CD4-positive, alpha-beta T cell treated with Interleukin-21 for 1 hour (primary cell): ENCODE measurements at places on chromosomes 7 and 10.

- DNase-seq, result no peak
Measured at GRCh38 chr10:123392182-123392963, 238.2 kb downstream of the BUB3 start.

DNA sequence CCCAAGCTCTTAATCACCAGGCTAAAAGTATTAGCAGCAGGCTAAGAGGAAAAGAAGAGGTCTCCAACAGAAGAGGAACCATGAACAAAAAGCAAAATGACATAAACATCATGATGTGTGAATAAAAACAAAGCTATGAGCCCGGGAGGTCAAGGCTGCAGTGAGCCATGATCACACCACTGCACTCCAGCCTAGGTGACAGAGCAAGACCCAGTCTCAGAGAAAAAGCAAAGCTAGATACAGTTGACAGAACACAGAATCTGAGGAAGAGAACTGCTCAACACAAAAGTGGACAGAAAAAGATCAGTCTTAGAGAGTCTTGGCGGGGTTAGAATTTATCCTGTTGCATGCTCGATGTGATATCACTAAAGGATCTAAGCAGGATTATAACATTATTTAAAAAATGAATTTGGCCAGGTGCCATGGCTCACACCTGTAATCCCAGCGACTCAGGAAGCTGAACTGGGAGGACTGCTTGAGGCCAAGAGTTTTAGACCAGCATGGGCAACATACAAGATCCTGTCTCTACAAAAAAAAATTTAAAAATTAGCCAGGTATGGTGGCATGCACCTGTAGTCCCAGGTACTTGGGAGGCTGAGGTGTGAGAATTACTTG is 37.5 kb downstream of the NT5C2 start:
- no peak for DNase-seq

DNA sequence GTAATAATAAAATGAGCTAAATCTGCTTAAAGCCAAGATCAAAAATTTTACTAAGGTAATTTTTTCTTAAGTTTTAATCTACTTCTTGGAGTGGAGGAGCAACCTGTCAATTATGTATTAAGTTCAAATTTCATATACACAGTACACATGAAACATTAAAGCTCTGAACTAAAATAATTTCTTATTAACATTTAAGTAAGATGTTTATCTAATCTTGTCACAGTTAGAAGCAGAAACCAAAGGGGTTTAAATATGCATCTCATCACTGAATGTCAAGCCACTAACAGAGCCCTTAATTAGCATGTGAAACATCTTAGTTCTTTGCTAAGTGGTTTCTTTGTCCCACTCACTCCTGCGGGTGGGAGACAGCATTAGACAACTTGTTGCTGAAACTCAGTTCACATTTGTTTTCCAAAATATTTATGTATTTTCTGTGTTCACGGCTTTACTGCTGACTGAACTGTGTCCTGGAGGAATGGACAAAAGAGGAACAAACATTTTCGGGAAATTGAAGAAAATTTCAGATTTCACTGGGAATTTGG is 130.9 kb upstream of the MBL2 start:
- DNase-seq, result no peak

GRCh38 chr7:85693326-85693725 is 506.5 kb upstream of the SEMA3D start:
- DNase-seq, result no peak

- no peak for DNase-seq
Measured at GRCh38 chr7:21969822-21970221, 24.1 kb upstream of the CDCA7L start.
